Hematopoietic multipotent progenitor cell (in vitro differentiated cells): ENCODE measurements at places on chromosomes 6 and 20.
A peak's percentile ranks its signal among the peaks of the same experiment; 100 is the strongest.

DNA sequence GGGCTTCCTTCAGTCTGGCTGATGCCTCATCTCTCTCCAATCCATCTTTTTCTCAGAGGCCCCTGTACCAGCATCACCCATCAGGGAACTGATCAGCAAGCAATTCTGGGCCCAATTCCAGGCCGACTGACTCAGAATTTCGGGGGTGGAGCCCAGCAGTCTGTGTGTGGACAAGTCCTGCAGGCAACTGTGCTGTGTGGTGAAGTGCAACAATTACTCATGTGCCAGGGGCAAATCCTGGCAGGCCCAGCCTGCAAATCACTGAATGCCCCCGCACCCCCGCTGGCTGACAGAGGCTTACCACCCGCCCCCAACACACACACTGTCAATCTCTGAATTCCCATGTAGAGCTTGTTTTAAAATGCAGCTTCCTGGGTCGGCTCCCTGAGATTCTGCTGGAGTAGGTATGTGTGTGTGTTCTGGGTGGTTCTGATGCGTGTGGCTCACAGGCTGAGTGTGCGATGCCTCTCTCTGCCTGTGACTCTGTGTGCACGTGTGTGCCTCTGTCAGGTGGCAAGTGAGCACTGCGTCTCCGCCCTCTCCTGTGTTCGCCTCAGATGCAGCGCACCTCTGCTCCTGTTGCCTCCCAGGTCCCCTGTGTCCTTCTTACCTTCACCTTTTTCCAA lies 45.4 kb downstream of the SSR1 start:
- no peak for DNase-seq

GRCh38 chr20:8330785-8331695 lies 199.0 kb downstream of the PLCB1 start:
- DNase-seq = no peak

DNA sequence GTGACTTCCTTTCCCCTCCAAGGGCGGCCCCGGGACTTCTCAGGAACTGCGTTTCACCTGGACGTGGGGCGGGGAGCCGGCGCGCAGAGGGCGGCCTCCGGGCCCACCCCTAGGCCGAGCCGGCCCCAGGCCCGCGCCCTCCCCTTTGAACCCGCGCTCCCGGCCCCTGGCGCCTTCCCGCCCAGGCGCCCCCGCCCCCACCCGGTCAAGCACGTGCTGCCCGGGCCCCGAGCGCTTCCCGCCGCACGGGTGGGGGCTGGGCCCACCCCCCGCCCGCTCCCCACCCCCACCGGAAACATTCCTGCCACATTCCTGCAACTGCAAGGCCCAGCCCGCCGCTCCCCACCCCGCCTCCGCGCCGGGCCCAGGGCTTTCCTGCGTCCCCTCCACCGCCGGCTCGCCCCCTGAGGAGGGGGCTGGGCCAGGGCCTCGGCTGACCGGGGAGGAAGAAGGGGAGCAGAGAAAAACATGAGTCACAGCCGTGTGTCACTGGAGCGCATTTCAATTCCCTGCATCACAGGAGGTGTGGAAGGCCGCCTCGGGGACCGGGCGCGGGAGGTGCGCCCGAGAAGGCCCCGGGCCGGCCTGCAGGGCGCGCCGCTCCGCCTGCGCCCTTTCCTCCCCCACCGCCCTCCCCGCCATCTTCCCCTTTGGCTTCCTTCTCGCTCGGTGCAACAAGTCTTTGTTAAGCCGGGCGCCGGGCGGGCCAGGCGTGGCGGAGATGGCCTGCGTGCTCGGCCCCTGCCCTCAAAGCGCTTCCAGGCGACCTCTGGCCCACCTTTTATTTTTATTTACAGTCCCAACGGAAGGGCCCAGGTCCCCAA lies 1.2 kb upstream of the HMGA1 start:
- peak; percentile 89 for DNase-seq

DNA sequence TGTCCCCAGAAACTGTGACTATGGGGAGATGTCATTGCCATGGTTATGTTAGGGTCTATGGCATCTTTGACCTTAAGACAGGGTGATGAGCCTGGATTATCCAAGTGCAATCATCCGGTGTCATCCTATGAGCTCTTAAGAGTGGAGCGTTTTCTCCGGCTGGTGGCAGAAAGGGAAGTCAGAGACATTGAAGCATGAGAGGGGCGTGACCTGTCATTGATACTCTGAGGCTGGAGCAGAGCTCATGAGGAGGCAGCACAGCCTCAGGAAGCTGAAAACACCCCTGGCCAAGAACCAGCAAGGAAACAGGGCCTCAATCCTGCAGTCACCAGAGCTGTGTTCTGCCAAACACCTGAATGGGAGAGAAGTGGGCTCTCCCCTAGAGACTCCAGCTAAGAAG lies 59.6 kb downstream of the ANKRD60 start:
- DNase-seq = no peak

GRCh38 chr20:18632196-18632789 lies 44.4 kb downstream of the DTD1 start:
- DNase-seq = no peak

DNA sequence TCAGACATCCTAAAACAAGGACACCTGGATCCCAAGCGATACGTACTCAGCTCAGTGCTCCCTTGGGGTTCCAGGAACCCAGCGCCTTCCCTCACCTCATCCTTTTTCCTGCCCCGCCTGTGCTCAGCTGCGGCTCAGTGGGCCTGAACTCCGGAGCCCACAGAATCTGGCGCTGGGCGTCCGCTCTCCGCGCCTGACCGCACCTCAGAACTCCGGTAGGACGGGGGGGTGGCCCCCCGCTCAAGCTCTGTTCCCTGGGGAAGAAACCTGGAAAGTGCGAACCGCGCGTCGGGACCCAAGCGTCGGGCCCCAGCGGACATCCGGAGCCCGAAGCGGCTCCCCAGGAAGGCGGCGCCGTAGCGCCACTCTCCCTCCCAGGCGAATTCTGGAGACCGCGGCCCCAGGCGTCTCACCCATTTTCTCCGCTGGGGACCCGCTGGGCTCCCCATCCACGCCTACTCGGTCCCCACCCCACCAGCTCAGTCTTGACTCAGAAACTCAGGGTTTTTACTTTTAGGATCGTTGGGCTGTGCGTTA lies 336 bp upstream of the LY6G5C start:
- DNase-seq = peak; percentile 44

GRCh38 chr6:21710908-21711627 lies 117.5 kb downstream of the SOX4 start:
- DNase-seq = no peak

DNA sequence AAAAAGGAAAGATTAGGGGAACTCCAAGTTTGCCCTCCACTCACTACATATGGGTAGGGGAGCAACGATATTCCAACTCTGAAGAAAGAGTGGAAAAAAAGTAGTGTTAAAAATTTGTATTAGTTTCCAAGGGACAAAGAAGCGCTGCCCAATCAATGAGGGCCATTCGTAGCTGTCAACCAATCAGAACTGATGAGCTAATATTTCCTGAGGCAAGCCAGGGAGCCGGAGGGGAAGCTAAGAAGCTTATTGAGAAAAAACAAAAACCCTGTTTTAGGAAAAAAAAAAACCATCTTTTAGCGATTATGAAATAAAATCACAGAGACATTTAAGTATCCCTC lies 59.5 kb downstream of the TRIM38 start:
- peak; percentile 87 for DNase-seq

DNA sequence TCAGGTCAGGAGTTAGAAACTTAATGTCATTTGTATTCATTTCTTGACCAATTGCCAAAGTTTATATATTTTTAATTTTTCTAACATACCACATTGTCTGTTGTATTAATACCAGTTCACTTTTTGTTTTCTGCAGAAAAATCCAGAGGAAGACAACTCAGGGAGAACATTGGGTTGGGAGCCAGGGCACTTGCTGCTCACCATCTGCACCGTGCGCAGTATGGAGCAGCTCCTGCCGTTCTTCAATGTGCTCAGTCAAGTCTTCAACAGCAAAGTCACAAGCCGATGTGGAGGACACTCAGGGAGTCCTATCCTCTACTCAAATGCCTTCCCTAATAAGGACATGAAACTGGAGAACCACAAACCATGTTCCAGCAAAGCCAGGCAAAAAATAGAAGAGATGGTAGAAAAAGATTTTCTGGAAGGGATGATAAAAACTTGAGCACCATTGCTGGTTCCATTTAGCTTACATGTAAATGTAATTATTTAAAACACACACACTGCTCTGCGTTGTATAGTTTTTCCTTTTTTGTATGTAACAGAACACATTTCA lies 25.3 kb downstream of the PGM3 start:
- no peak for DNase-seq

- no peak for DNase-seq
These were observed 11.2 kb downstream of the OGFRL1 start for GRCh38 chr6:71299541-71300470.

- DNase-seq = no peak
These were observed 14.4 kb upstream of the MAS1L start for GRCh38 chr6:29502181-29502580.

- no peak for DNase-seq
These were observed 22.4 kb downstream of the PTGIS start for GRCh38 chr20:49545572-49545971.
